ENCODE measurements at places on chromosomes 6 and 20. TPM values are rescaled to one million over a fixed set of nuclear protein-coding genes. Genes with fewer than 3 reads are reported as not detected.

DNA sequence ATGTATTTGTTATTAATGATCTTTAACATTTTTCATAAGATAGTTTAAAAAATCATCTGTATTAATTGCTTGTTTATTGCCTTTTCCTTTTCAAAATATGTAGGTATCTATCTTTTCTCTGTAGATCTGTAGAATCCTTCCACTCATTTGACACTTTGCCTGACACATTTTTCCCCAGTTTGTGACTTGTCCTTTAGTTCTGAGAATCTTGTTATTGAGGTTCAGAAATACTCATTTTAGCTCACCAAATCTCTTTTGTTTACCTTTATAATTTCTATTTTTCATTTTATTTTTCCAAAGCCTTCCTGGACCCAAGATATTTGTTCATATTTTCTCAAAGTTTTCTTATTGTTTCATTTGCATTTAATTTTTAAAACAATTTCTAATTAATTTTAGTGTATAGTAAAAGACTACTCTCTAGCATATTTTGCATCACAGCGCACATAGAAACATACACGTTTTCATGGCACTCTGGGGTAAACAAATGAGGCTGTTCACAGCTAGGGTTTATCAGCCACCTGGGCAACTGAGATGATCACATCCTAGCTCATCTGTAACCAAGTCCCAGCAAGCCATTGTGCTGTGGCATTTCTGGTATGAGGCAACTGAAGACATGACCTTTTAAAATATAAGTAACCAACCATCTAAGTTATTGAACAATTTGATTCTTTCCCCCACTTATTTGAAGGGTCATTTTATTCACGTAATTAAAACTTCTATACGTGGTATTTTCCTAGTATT, 275.7 kb downstream of the ADGB start:
- no peak overlapping the region for H3K4me3 ChIP-seq
- no peak for DNase-seq
- no peaks in the 10 kb centered on the region for H3K4me1 ChIP-seq
- H3K27ac ChIP-seq: no peak overlapping the region

The LINC00237 gene
- total RNA-seq: not detected

DNA sequence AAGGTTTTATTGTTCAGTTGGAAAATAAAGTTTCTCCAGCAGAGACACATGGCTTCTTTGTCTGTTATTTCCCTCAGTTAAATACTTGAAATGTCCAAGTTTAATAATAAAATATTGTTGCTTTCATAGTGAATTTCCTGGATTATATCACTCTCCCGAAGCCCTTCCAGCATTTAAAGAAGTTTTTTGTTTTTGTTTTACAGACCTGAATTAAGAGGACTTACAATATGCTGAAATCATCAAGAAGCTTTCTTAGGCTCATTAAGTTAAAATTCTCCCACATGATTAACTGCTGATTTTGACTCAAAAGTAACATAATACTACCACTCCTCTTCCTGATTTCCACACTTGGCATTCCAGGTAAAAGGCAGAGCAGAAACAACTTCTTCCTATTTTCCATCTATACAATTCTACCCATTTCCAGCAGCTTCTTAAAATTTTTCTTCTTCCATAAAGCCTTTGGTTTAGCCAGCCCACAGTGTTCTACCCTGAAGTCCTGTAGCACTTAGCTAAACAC, 35.8 kb downstream of the PDSS2 start:
- no peak overlapping the region for H3K4me3 ChIP-seq
- no peaks in the 10 kb centered on the region for H3K36me3 ChIP-seq
- DNase-seq: no peak
- no peaks in the 10 kb centered on the region for H3K4me1 ChIP-seq
- H3K27me3 ChIP-seq: no peaks in the 10 kb centered on the region

DNA sequence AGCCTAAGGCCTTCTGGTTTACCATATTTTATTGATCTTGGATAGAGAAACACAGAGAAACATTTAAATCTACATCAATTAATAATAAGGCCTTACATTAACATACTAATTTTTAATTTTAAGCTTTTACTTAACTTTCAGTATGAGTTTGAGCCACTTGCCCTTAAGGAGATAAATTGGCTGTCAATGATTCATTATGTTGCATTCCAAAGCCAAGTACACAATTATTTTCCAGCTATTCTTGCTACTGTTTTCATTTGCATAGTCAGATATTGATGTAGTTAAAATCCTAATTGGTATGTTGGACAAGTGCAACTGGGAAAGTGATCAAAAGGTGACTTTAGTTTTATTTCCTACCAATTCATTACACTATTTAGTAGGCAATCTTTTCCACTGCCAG, 58.2 kb downstream of the MOCS1 start:
- no peaks in the 10 kb centered on the region for H3K27me3 ChIP-seq
- no peaks in the 10 kb centered on the region for H3K36me3 ChIP-seq
- H3K4me3 ChIP-seq: no peak overlapping the region
- H3K4me1 ChIP-seq: no peaks in the 10 kb centered on the region
- H3K27ac ChIP-seq: no peak overlapping the region

GRCh38 chr20:52402950-52403349, 211.4 kb upstream of the ZFP64 start:
- no peak overlapping the region for H3K27ac ChIP-seq
- H3K27me3 ChIP-seq: no peaks in the 10 kb centered on the region
- H3K4me3 ChIP-seq: no peak overlapping the region
- no peak for DNase-seq
- H3K36me3 ChIP-seq: no peaks in the 10 kb centered on the region

The PPP1R3G gene
- total RNA-seq: 1.6 TPM

DNA sequence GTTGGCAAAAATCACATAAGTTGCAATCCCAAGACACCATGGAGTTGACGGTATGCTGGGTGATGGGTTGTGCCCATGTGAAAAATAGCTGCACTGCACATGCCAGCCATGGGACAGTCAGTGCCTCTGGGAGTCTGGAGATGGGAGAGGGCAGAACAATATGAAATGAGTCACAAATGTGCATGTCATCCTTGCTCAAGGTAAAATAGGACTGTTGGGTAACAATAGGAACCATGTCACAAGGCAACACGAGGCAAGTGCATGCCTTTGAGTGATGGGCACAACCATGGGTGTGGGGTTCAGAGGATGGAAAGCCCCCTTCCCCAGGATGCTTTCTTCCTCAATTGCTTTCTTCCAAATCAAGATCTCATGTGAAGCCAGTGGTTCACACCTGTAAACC, 70.5 kb upstream of the PIM1 start:
- no peaks in the 10 kb centered on the region for H3K27me3 ChIP-seq
- no peak for DNase-seq
- H3K27ac ChIP-seq: no peak overlapping the region
- H3K4me3 ChIP-seq: no peak overlapping the region
- no peaks in the 10 kb centered on the region for H3K36me3 ChIP-seq

GRCh38 chr6:131683479-131683878, 17.7 kb downstream of the OR2A4 start:
- H3K4me3 ChIP-seq: no peak overlapping the region
- no peaks in the 10 kb centered on the region for H3K4me1 ChIP-seq
- H3K36me3 ChIP-seq: no peaks in the 10 kb centered on the region
- no peak overlapping the region for H3K27ac ChIP-seq

The CD83 gene
- total RNA-seq: 2.9 TPM

DNA sequence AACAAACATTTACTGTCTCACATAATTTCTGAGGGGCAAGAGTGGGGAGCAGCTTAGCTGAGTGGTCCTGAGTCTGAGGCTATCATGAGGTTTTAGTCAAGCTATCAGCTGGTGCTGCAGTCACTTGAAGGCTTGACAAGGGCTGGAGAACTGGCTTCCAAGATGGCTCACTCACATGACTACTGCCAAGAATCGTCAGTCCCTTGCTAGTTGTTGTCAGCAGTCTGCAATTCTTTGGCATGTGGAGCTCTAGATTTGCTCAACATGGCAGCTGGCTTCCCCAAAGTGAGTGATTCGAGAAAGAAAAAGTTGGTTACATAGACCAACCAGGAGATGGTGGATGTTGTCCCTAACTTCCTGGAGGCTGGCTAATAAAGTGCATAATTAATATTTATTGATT, 2.8 kb upstream of the LRRC1 start:
- H3K27ac ChIP-seq: no peak overlapping the region
- H3K36me3 ChIP-seq: no peaks in the 10 kb centered on the region
- H3K4me3 ChIP-seq: no peak overlapping the region
- peaks cover 3% of the 10 kb centered on the region for H3K4me1 ChIP-seq

The NKX2-2 gene
- not detected for total RNA-seq

Measured in breast epithelium (tissue), 4 donors.